ENCODE measurements at places on chromosomes 3 and 15.

DNA sequence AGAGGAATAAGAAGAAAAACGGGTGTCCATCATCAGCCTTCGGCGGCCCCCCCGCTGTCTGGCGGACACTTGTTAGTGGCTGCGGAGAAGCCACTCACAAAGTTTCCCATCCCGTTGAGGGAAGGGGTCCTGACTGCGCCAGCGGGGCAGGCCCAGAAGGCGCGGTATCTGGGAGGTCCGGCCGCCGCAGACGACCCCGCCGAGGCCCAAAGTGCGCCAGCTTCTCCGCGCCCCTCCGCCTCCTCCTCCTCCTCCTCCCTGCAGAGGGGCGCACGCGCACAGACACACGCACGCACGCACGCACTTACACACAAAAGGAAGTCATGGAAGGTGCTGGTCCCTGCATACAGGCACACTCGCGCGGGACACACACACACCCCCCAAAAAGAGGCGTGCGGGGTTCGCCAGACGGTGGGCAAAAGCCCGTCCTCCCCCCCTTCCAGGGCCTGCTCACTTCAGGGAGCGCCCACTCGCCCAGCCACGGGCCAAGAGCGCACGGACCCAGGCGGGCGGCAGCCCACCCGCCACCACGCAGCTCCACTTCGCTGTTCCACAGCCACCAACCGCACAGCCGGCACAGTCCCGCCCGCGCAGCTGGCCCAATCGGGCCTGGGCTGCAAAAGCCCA lies 18.0 kb downstream of the ZNF148 start:
- DNase-seq = peak; percentile 21

DNA sequence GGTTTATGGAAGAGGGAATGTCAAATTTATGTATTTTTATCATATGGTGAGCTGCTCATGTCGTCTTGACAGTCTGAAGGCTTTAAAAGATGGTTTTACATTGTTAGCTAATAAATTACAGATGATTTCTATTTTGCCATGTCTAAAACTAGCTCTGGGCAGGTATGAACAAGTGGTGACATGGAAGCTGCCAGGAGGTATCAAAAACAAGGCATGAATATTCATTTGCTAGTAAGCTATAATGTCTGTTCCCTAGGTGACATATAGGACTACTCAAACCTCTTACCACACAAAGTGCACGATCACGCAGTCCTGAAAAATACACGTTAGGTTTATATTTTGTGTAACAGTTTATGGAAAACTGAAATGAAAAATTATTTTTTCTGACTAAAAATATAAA lies 34.8 kb downstream of the ST3GAL6 start:
- no peak for DNase-seq

GRCh38 chr15:66938114-66938830 lies 127.1 kb upstream of the SMAD3 start:
- DNase-seq = no peak

DNA sequence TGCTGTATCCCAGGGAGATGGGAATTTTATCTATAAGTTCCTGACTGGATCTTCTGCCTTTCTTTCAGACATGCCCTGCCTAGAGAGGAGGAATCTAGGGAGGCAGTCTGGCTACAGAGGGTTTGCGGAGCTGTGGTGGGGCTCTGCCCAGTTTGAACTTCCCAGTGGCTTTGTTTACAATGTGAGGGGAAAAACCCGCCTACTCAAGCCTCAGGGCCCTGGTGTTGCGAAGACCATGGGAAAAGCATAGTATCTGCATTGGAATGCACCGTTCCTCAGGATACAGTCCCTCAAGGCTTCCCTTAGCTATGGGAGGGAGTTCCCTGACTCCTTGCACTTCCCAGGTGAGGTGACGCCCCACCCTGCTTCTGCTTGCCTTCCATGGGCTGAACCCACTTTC lies 168.7 kb downstream of the TMEM108 start:
- DNase-seq = no peak

- no peak for DNase-seq
Measured at GRCh38 chr3:31521468-31521867, 11.3 kb upstream of the STT3B start.

GRCh38 chr3:25153136-25153535 lies 274.9 kb upstream of the RARB start:
- no peak for DNase-seq

DNA sequence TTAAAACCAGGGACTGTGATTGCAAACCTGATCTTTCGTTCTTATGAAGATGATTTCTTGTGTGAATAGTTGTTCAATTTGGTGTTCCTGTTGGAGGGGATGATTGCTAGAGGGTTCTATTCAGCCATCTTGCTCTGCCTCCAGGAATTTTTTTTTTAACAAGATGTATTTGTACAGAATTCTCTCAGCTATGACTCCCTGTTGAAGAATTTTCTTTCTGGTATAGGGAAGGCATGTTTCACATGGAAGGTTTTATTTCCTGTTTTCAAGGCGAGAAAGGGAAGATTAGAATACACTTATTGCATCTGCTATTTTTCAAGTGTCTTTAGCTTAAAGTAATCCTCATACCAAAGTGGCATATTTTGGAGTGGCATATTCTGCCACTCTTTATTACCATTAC lies 5.6 kb upstream of the LRRC34 start:
- no peak for DNase-seq

- no peak for DNase-seq
Measured at GRCh38 chr3:194203482-194204041, 67.6 kb downstream of the HES1 start.

DNA sequence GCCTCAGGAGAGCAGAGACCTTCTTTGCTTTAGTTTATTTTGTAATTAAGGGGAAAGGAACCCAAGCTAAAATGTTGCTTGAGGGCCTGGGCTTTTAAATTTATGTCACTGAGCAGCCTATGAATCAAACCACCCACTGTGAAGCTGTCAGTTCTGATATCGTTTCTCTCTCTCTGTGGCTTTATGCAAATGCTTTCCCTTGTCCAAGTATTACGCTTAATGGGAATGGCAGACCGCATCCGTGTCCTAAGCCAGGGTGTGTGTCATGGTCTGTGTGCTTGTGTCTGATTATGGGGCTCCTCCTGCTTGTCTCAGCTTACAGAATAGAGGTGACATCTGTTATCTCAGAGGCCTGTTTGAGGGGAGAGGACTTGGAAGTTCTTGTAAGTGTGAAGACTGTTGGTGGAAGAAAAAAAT lies 82.4 kb downstream of the EBLN2 start:
- no peak for DNase-seq

DNA sequence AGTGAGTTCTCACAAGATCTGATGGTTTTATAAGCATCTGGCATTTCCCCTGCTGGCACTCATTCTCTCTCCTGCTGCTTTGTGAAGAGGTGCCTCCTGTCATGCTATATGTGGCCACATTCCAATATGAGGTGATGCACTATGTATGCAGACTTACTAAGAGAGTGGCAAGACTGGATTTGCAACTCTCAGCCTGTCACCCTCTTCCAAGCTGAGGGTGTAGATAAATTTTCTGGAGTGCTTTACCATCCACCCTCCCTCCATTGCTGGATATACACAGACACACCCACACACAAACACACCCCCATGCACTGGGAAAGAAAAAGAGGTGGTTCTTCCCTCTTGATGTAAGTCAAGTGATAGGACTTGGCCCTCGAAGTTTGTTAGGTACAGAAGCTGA lies 30.2 kb upstream of the CHMP2B start:
- no peak for DNase-seq

GRCh38 chr3:143661677-143662076 lies 186.6 kb downstream of the SLC9A9 start:
- no peak for DNase-seq

GRCh38 chr3:122364490-122364889 lies 18.5 kb downstream of the MIX23 start:
- DNase-seq = no peak

DNA sequence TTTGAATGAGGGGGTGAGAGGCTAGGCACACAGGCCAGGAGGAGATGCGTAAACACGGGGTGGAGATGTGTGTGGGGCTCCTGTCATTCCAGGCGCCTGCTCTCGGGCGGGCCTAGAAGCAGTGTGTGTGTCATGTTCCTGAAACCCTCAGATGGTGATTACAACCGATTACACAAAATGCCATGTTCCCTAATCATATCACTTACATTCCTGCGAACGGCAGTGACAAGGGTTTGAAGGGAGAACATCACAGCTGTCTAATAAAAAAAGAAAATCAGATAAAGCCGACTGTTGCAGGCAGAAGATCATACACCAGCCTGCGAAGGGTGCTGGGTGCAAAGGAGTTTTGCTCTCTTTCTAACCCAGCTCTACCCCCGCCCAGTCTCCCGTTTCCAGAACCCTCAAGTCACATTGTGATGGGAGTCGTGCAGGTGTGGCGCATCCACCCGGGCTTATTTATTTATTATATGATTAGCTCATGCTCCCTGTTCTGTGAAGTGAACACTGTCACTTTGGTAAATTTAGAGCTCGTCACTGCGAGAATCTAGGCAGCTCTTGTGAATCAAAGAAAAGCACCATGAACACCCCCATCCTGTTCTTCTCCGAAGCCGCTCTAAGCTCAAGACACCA lies 140.3 kb downstream of the NR2F2 start:
- DNase-seq = no peak

DNA sequence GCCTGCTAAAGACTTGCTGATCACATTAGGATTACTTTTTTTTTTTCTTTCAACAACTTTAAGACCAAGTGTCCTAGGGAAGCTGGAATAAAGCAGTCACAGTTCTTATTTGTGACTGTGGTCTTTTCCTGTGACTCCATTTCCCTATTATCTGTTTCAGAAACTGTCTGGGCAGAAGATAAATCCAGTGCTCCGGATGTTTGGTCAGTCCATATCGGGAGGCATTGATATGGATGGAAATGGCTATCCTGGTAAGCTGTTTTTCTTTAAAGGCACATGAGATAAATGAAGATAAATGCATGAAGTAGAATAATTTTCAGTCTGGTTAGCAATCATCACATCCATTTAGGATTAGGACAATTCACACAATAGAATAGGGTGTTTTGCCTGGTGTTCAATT lies 338.3 kb upstream of the CTDSPL start:
- no peak for DNase-seq

GRCh38 chr3:131794766-131795388 lies 239.9 kb downstream of the CPNE4 start:
- no peak for DNase-seq

GRCh38 chr3:126459763-126460127 lies 15.9 kb downstream of the ZXDC start:
- DNase-seq = no peak

- DNase-seq = no peak
Measured at GRCh38 chr15:100572362-100572983, 29.5 kb downstream of the LINS1 start.

GRCh38 chr15:56036546-56037067 lies 43.2 kb upstream of the NEDD4 start:
- no peak for DNase-seq

DNA sequence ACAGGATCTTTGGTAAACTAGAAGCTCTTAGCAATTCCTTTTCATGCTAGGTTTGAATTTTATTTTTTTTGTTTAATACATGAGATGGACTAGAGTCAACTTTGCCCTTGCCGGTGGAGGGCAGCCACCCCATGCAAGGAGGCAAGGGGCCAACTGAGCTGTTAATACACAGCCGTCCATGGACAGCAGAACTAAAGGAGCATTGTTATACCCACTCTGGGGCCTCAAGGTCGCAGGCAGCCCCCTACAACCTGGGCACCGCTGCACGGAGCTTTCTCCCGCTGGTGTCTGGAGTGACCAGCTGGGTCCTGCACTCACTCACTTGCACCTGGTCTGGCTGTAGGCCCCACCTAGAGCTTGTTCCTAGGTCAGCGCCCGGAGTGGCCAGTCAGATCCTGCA lies 47.9 kb upstream of the ACKR4 start:
- no peak for DNase-seq

DNA sequence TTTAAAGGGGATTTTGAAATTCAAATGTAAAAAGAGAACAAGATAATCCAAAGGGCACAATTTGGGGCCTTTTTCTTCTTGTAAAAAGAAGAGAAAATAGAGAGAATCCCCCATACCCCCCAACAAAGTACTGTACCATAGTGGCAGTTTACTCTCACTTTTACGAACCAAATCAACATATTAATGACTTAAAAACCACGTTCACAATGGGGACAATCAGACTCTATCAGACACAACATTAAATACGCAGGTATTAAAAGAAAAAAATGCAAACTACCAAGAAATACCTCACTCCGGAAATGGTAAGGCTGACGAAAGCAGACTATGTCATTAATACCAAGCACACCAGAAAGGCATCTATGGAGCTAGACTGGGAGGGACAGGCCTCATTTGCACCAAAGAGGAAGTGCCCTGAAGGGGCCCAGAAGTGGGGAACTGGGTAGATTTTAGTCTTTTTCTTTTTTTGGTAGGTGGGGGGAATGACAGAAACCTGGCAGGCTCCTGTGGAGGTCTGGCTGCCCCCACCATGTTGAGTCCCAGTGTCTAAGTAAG lies 134.3 kb downstream of the TIGIT start:
- no peak for DNase-seq

- no peak for DNase-seq
Measured at GRCh38 chr3:31241533-31241932, 291.2 kb upstream of the STT3B start.

- no peak for DNase-seq
Measured at GRCh38 chr3:128297401-128298138, 144.3 kb downstream of the EEFSEC start.

DNA sequence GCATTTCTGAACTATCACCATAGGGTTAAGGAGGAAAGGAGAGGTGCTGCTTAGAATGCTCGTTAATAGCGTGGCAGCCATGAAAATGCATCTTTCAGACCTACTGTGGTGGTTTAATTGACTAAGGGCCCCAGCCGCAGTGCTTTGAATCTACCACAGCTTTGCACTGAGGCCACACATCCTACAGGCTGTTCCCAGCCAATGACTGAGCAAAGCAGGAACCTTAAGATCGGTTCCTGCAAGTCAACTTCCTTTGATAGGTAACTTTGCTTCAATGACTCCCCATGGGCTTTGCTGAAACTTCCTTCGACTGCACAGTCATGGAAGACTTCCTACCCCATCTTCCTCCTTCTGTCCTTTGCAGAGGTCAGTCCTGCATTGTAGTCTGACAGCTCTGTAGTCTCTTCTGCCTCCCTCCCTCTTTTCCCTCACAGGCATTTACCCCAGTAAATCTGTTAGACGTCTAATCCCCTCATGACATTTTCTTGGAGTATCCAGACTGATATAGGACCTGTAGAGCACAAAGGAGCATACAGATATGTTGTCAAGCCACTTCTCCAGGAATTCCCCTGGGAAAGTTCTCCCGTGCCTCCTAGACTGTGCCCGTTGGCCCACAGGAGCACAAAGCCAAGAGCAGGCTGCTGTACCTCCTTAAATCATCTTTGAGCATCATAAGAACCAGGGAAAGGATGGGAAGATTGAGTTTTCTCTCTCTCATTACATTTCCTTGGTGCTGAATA lies 2.6 kb upstream of the BCL2A1 start:
- no peak for DNase-seq

- DNase-seq = no peak
Measured at GRCh38 chr15:74585191-74585590, 30.4 kb upstream of the CLK3 start.

DNA sequence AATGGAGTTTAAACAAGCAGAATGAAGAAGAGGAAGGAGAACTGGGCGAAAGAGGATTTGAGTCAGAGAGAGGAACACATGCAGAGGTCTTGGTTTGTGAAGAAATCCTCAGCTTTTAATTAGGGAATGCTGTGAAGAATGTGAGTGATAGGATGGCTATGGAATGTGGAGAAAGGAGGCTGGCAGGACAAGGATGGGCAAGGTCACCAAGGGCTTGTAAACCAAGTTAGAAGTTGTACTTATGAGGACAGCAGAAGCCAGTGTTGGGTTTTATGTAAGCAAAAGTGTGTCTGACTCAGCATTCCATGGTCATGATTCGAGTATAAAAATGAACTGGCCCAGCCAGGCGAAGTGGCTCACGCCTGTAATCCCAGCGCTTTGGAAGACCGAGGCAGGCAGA lies 60.0 kb upstream of the IL12A start:
- no peak for DNase-seq

All from stimulated activated CD8-positive, alpha-beta memory T cell treated with anti-CD3 and anti-CD28 coated beads, Interleukin-7, amount 100 ng/mL, for 24 hours (primary cell).